ENCODE measurements at places on chromosomes 16 and 17. TPM values are rescaled to one million over a fixed set of nuclear protein-coding genes. Genes with fewer than 3 reads are reported as not detected.

ACSM3 gene
- 0.83 TPM for total RNA-seq

KRT25 gene
- not detected for total RNA-seq

SMIM22 gene
- not detected for total RNA-seq

ABCA8 gene
- 50.3 TPM for total RNA-seq

TMEM219 gene
- total RNA-seq, result 81.2 TPM

DHX58 gene
- total RNA-seq, result 9.8 TPM

NPIPA3 gene
- 0.57 TPM for total RNA-seq

IL17C gene
- total RNA-seq, result not detected

SKAP1 gene
- not detected for total RNA-seq

IRX6 gene
- not detected for total RNA-seq

CEMP1 gene
- not detected for total RNA-seq

CDC6 gene
- 1.8 TPM for total RNA-seq

CHST6 gene
- 1.7 TPM for total RNA-seq

CD300LG gene
- not detected for total RNA-seq

SLFN12L gene
- total RNA-seq, result under 0.01 TPM

ATMIN gene
- 44.3 TPM for total RNA-seq

SULT1A4 gene
- total RNA-seq, result 1.1 TPM

CHD3 gene
- total RNA-seq, result 283 TPM

HSPB9 gene
- not detected for total RNA-seq

RGS11 gene
- total RNA-seq, result 3.7 TPM

ASIC2 gene
- total RNA-seq, result 0.18 TPM

PLLP gene
- not detected for total RNA-seq

MYO15A gene
- 0.85 TPM for total RNA-seq

C16orf86 gene
- 6.0 TPM for total RNA-seq
